A549 treated with DMSO at 1 μM for 4 hours (cell line): ENCODE measurements at places on chromosomes 12 and 14. TPM values are rescaled to one million over a fixed set of nuclear protein-coding genes. Genes with fewer than 3 reads are reported as not detected.

CMA1 gene
- total RNA-seq: not detected in 5 replicates

ERC1 gene
- total RNA-seq: 14.5 to 19.8 TPM (median 18.3 TPM) in 5 replicates

PLA2G1B gene
- not detected in 5 replicates for total RNA-seq

DICER1 gene
- 18.2 to 26.0 TPM (median 21.6 TPM) in 5 replicates for total RNA-seq

COCH gene
- 22.5 to 27.7 TPM (median 26.0 TPM) in 5 replicates for total RNA-seq

CMKLR1 gene
- total RNA-seq: not detected in 5 replicates

SUPT16H gene
- 108 to 118 TPM (median 114 TPM) in 5 replicates for total RNA-seq

PXMP2 gene
- total RNA-seq: 22.5 to 30.1 TPM (median 28.6 TPM) in 5 replicates

ETFRF1 gene
- 9.3 to 10.3 TPM (median 10.2 TPM) in 5 replicates for total RNA-seq

KLRC4 gene
- not detected in 5 replicates for total RNA-seq

ADCY6 gene
- 11.4 to 15.6 TPM (median 15.0 TPM) in 5 replicates for total RNA-seq

KRT77 gene
- total RNA-seq: not detected in 5 replicates

EML1 gene
- total RNA-seq: 39.1 to 50.1 TPM (median 43.4 TPM) in 5 replicates

SERPINA12 gene
- not detected in 5 replicates for total RNA-seq

KRT82 gene
- not detected in 5 replicates for total RNA-seq
